Left lung (tissue), 14 donors: ENCODE measurements at places on chromosomes 2 and 18. TPM values are rescaled to one million over a fixed set of nuclear protein-coding genes. Genes with fewer than 3 reads are reported as not detected.

The PPM1B gene
- 38.4 TPM for total RNA-seq

The CERKL gene
- 1.3 TPM for total RNA-seq

The UBXN2A gene
- total RNA-seq: 13.7 TPM

The ATOH8 gene
- total RNA-seq: 27.1 TPM

The TBR1 gene
- 0.08 TPM for total RNA-seq

The GALNT3 gene
- 37.7 TPM for total RNA-seq

The LINC00305 gene
- 1.0 TPM for total RNA-seq

The SLC4A3 gene
- 2.9 TPM for total RNA-seq

The ONECUT2 gene
- total RNA-seq: 0.26 TPM

The CRACDL gene
- total RNA-seq: 14.1 TPM

The RAB27B gene
- 57.9 TPM for total RNA-seq

The EGR4 gene
- not detected for total RNA-seq

- H3K27me3 ChIP-seq: no peaks in the 10 kb centered on the region
- DNase-seq: no peak
- no peaks in the 10 kb centered on the region for H3K4me1 ChIP-seq
- no peak overlapping the region for H3K27ac ChIP-seq
- no peak overlapping the region for H3K4me3 ChIP-seq
These were observed 100.7 kb downstream of the MYT1L start for GRCh38 chr2:2230433-2230817.

DNA sequence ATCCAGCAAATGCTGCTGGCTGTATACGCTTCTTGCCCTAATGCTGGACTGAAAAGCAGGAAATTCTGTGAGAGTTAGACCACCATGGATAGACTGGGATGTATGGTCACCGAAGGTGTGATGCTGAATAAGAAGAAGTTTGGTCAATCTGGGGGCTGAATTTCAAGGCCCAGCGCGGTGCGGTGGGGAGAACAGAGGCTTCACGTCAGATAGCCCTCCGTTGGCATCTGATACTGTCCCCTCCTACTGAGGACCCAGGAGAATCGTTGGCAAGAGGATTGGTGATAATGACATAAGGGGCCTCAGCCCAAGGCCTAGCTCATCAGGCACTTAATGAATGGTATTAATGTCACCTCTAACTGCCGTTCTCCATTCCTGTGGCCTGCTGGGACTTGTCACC lies 97.3 kb upstream of the ST3GAL5 start:
- no peak overlapping the region for H3K4me3 ChIP-seq
- no peak overlapping the region for H3K27ac ChIP-seq
- H3K36me3 ChIP-seq: no peaks in the 10 kb centered on the region
- no peaks in the 10 kb centered on the region for H3K4me1 ChIP-seq
- H3K27me3 ChIP-seq: no peaks in the 10 kb centered on the region
- no peak for DNase-seq

DNA sequence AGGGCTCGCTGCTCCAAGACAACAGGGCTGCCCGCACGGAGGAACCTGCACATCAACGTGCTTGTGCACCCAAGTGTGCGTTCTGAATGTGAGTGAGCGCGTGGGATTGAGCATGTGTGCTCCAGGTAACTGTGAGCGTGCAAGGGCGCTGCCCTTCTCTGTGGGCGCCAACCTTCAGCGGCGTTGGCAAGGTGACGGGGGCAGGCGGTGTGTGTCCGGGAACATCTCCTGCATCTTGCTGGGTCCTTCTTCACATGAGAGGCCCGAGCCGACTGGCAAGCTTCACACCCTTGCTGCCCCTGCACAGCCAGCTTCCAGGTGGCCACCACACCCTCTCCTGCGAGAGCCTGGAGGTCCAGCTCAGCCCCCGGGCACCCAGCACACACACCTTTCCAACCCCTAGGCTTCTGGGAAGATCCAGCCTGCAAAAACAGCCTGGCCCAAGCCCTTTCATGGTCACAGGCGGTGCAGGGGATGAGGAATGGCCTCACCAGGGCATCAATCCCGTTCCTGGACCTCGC lies 220.9 kb downstream of the HDAC4 start:
- peaks cover 84% of the 10 kb centered on the region for H3K36me3 ChIP-seq
- H3K4me3 ChIP-seq: no peak overlapping the region
- H3K27me3 ChIP-seq: no peaks in the 10 kb centered on the region
- no peak overlapping the region for H3K27ac ChIP-seq

DNA sequence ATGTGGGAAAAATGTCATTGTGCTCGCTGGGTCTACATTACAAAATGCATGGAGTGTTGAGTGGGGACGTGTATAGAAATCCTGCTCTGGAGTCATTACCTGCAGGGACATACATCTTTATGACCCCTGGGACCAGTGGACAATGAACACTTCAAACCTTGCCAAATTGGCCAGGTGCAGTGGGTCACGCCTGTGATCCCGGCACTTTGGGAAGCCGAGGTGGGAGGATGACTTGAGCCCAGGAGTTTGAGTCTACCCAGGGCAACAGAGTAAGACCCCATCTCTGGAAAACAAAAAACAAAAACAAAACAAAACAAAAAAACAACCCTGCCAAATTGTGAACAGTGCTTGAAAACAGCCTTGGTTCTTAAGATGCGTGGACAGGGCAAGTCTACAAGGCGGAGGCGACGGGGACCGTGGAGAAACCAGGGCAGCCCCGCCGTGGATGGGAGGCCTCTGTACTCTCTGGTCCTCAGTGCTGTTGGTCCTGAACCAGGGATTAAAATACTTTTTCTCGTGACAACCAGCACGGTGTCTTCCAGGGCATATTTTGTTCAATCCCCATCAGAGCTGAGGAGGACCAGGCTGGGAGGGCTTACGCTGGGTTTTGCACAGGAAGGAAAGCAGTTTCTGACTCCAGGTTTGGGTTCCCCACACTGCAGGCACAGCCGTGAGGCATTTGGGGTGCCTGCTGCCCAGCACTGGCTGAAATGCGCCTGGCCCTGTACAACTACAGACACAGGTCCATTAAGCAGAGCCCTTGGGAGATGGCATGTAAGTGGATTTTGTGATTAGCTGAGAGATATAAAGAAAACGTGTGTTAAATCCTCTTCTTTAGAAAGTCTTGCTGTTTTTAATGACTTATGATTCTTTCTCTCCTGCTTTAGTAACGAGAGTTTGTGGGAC lies 13.7 kb downstream of the COLEC11 start:
- no peak overlapping the region for H3K27ac ChIP-seq
- H3K27me3 ChIP-seq: no peaks in the 10 kb centered on the region
- no peaks in the 10 kb centered on the region for H3K36me3 ChIP-seq
- H3K4me1 ChIP-seq: no peaks in the 10 kb centered on the region
- DNase-seq: no peak
- no peak overlapping the region for H3K4me3 ChIP-seq

DNA sequence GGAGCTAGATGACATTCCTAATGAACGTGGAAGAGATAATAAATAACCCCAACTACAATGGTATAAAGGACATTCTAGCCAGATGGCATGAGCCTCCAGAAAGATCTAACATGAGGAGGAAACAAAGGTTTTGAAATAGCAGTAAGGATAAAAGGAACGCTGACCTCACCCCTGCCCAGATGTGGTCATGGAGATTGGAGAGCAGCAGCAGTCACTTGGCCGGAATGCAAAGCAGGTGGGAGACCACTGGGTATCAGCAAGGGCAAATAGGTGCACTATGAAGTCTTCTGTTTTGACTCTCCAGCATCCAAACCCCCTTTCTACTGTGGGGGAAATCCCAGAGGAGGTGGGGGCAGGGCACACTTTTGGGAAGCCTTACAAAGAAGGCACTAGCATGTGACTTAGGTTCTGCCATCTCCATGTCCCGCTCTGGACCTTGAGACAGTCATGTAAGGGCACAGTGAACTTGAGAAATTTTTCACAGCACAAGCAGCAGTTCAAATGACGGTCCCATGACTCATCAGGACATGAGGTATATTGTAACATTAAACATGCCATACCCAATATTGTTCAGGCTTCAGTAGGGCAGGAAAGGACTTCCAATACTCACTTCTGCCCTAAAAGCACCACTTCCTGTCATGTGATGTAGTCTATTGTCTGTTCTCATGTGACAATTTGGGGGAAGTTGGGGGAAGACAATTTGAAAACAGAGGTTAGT lies 55.2 kb downstream of the METTL4 start:
- H3K27me3 ChIP-seq: no peaks in the 10 kb centered on the region
- peak overlapping the region; percentile 74 for H3K27ac ChIP-seq
- no peaks in the 10 kb centered on the region for H3K36me3 ChIP-seq
- no peaks in the 10 kb centered on the region for H3K4me1 ChIP-seq
- no peak for DNase-seq

DNA sequence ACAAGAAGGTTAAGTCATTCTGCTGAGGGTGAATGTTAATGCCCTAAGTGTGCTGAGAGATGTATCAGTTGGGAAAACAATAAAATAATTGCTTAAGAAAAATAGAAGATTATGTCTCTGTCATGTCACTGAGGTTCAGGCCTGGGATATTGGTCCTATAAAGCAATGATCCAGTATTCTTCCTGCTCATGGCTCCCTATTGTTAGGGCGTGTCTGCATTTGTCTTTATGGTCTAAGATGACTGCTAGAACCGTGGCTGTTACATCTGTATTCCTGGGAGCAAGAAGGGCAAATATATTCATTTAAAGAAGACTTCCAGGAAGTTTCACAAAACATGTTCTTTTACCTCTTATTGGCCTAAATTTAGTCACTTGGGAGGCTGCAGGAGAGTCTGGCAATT lies 125.0 kb downstream of the KCNE4 start:
- no peak overlapping the region for H3K27ac ChIP-seq
- no peak for DNase-seq
- no peak overlapping the region for H3K4me3 ChIP-seq
- no peaks in the 10 kb centered on the region for H3K36me3 ChIP-seq

DNA sequence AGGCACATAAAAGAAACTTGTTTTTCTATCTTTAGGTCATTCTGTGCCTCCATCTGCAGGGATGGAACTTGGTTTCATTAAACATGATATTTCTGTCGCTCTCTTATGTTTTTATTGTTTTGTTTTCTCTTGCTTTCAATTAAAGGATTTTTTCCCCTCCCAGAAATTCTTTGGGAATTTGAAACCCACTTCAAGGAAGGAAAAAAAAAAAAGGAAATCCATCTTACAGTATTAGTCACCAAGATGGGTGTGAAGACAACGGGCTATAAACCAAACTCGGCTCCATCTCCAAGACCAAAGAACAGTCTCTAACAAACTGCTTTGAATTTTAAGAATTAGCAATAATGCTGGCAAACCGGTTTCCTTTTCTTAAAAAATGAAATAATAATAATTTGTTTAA lies 244.1 kb downstream of the BCL11A start:
- H3K27ac ChIP-seq: no peak overlapping the region
- no peaks in the 10 kb centered on the region for H3K36me3 ChIP-seq
- no peak overlapping the region for H3K4me3 ChIP-seq
- DNase-seq: no peak
- H3K27me3 ChIP-seq: no peaks in the 10 kb centered on the region
- H3K4me1 ChIP-seq: no peaks in the 10 kb centered on the region

GRCh38 chr2:209534228-209534627 lies 110.4 kb downstream of the MAP2 start:
- H3K36me3 ChIP-seq: no peaks in the 10 kb centered on the region
- DNase-seq: no peak
- no peak overlapping the region for H3K27ac ChIP-seq
- H3K27me3 ChIP-seq: no peaks in the 10 kb centered on the region
- H3K4me1 ChIP-seq: no peaks in the 10 kb centered on the region

- no peaks in the 10 kb centered on the region for H3K4me1 ChIP-seq
- no peak overlapping the region for H3K4me3 ChIP-seq
- no peaks in the 10 kb centered on the region for H3K36me3 ChIP-seq
- H3K27me3 ChIP-seq: no peaks in the 10 kb centered on the region
- H3K27ac ChIP-seq: no peak overlapping the region
These were observed 249.5 kb downstream of the SLC4A3 start for GRCh38 chr2:219876931-219877330.

DNA sequence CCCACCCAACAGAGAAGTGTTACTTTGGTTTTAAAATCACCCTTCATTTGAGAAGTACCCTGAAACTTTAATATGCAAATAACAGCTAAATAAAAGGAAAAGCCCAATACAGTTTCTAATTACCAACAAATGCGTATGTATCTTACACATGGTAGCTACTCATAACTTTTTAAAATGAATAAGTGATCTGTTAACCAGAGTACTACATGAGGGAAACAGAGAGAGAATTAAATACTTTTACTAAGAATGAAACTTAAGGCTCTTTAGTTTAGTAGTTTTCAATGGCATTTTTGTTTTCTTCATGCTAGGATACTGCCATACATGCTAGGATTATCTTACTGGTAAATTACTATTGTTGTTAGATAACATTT lies 39.1 kb upstream of the NABP1 start:
- no peak overlapping the region for H3K4me3 ChIP-seq
- H3K27me3 ChIP-seq: no peaks in the 10 kb centered on the region
- H3K36me3 ChIP-seq: no peaks in the 10 kb centered on the region
- H3K4me1 ChIP-seq: peaks cover 33% of the 10 kb centered on the region
- peak overlapping the region; percentile 73 for H3K27ac ChIP-seq
- DNase-seq: no peak

- H3K4me1 ChIP-seq: no peaks in the 10 kb centered on the region
- DNase-seq: no peak
These were observed 473.4 kb upstream of the UBE2E3 start for GRCh38 chr2:180507028-180507427.

GRCh38 chr18:48827291-48828193 lies 123.2 kb downstream of the SMAD7 start:
- H3K27ac ChIP-seq: peak overlapping the region; percentile 66
- no peak overlapping the region for H3K4me3 ChIP-seq

DNA sequence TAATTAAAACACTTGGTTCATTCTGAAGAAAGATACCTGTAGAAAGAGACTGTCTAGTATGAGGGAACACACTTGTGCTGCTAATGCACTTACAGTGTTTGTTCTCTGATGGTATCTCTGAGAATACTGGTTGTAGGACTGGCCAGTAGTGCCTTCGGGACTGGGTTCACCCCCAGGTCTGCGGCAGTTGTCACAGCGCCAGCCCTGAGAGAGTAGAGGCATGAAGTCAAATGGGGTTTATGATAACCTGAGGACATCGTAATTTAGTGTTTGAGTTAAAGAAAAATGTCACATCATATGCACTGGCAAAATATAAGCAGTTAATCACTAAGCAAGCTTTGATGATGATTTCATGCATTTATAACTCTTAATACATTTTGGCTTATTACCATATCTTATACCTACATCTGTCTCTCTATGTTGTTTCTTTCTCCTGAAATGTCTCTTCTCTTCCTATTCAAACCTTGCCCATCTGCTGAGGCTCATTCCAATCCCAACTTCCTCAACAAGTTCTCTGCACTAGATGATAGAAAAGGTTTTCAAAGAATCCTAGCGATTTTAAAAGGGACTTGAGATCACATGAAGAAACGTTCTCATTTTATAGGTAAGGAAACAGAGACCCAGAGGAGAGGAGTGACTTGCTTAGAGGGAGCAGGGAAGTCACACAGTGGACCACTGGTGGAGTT lies 50.2 kb downstream of the ATIC start:
- H3K27me3 ChIP-seq: no peaks in the 10 kb centered on the region
- H3K4me1 ChIP-seq: no peaks in the 10 kb centered on the region
- DNase-seq: no peak
- H3K36me3 ChIP-seq: no peaks in the 10 kb centered on the region
- H3K27ac ChIP-seq: no peak overlapping the region

DNA sequence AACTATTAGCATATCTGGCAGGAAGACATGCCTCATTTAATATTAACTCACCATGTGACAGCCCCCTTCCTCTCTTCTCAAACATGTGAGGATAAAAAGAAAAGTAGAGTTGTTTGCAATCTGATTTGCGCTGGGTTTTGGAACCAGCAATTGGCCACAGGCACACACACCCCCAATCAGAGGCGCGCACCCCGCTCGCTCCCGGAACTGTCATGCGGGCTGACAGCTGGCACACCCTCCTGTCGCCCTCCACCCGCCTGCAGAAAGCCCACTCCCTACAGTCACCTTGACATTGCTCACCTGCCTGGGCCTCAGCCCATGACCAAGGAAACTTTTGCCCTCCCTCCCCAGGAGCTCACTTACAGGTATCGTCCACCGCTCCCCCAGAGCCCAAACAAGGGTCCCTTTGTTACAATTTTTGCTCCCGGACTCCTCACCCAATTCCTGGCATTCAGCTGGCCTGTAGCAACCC lies 1.1 kb downstream of the COBLL1 start:
- peak; percentile 34 for DNase-seq
- H3K27ac ChIP-seq: peak overlapping the region; percentile 99
- peak overlapping the region; percentile 80 for H3K4me3 ChIP-seq
- no peaks in the 10 kb centered on the region for H3K36me3 ChIP-seq
